Inflammatory macrophage treated with lipopolysaccharide for 4 hours (primary cell): ENCODE measurements at places on chromosomes 3 and 15.

DNA sequence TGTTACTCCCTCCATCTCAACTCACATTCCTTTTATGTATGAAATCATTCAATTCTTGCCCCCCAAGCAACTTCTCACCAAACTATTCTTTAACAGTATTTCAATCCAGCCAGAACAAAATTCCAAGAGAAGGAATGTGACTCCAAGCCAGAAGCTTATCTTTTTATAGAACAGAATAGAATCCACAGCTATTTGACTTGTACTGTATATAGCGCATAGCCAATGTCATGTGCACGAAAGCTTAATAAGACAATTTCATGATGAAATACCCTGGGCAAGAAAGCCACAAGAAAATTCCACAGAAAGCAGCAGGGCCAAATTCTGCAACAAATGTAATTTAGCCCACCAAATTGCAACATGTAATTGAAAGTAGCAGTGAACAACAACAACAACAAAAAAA, 127.6 kb upstream of the UBE2E2 start:
- DNase-seq: peak; percentile 67

GRCh38 chr15:85692873-85693272, 101.9 kb downstream of the KLHL25 start:
- DNase-seq: peak; percentile 16

DNA sequence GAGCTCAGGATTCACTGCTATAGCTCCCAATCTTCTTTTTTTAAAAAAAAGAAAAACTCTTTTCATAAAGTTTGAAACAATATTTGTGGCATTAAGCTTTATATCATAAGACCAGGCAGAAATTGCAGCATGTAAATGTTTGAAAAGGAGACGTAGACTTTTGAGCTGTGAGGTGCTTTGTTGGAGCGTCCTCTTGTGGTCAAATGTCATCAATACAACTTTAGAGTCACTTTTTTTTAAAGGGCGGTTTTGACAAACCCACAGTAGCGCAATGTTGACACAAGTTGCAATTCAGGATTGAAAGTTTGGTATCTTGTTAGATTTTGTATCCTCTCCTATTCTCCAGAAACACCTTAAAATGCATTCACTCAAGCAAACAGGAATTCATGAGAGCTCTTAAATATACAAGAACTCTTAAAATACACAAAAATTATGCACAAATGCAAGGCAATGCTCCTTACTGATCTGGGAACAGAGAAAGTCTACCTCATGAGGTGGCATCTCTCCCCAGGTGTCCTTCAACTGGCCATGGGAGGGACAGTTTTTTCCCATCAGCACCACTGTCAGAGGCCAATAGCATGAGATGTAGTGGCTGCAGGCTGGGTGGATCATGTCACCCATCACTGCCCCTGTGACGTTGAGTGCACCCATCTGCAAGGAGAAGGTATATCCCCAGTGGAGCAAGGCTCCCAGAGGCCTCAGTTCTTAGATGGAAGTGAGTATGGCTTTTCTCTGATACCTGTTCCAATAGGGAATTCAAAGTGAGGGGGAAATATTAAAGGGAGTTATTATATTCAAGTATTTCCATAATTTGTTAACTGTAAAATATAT, 70.7 kb downstream of the ANXA2 start:
- DNase-seq: peak; percentile 61

DNA sequence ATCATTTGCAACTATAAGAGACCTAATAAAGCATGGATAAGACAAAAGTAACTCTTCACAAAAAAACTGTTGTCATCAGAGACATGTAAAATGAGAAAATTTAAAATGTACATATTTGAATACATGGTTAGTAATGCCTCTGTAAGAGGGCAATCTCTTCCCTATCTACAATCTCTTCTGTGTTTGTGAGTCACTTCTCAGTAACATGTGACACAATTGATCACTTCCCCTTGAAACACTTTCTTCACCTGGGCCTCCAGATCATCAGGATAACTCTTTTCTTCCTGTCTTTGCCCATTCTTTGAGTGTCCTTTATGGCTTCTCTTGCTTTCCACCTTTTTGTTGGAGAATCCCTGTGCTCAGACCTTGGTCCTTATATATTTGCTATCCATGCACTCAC, 50.4 kb downstream of the TFDP2 start:
- DNase-seq: peak; percentile 50

DNA sequence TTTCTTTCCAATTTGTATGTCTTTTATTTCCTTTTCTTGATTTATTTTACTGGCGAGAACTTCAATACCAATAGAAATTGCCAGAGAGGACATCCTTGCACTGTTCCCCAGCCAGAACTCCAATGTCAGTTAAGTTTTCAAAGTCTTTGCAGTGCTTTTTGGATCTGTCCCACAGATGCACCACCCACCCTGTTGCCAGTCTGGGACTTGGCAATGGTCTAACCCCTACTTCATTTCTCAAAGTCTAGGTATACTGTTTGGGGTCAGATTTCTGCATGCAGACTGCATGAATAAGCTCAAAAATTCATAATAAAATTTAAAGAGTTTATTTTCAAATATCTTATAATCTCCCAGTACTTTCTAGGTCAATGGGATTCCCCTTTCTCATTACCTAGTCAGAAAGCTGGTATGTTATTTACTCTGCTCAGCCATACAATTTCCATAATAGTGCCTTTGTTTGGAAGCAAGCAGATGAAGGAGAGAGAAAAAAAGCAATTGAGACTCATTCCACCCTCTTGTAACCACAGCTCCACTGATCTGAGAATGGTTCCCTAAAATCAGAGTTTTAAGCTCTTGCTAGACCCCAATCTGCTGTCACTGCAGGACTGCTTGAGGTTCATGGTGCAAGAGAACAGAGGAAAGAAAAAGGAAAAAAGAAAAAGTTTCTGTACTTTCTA, 125.9 kb upstream of the PLXND1 start:
- no peak for DNase-seq

DNA sequence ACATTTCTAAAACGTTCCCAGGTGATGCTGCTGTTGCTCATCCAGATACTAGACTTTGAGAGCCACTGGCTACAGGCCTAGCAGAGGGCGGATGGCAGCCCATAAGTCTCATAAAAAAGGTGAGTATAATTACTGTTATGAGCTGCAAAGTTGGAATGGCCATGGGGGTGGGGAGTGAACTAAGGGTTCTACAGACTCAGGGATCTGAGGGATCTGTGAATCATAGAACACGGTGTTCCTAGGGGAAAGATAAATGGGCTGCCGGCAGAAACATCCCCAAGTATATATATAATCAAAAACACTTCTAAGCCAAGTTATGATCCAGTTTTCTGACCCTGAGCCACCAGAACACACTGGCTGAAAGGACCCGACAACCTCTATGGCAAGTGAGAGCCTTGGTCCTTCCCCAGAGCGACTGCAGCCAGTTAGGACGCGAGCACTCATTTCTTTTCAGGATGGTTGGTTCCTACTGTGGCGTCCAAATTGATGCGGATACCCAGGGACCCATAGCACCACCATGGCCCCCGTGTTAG, 7.9 kb upstream of the SYNM start:
- no peak for DNase-seq

DNA sequence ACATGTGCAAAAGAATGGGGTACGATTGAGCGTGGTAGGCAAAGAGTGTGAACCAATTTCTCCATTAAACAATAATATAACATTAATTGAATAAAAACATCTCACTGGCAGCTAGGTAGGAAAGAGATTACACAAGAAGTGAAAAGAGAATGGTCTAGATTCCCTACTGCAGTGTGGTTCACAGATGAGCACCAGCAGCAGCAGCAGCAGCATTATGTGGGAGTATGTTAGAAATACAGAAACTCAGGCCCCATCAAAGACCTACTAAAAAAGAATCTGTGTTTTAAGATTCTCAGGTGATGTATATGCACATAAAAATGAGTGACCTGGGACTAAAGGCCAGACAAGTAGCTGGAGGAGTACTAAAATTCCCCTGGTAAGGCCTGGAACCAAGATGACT, 118.2 kb downstream of the ADAM10 start:
- no peak for DNase-seq

- DNase-seq: no peak
Observed at GRCh38 chr3:126393563-126393962, 1.1 kb upstream of the CFAP100 start.

DNA sequence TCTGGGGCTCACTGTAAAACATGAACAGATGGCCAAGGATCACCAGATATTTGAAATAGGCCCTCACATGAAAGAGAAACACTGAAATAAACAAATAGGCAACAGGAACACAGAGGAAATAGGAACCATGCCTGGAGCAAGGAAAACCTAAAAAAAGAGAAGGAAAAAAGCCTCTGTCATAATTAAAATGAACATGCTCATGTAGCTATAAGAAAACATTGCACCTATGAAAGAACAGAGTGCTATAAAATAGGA, 102.4 kb downstream of the RAB11A start:
- DNase-seq: no peak

- no peak for DNase-seq
Observed at GRCh38 chr3:139654637-139655365, 23.0 kb downstream of the NMNAT3 start.

GRCh38 chr3:159787794-159788205, 200.8 kb upstream of the IL12A start:
- no peak for DNase-seq

GRCh38 chr3:153219146-153219545, 57.1 kb downstream of the RAP2B start:
- peak; percentile 42 for DNase-seq

- DNase-seq: peak; percentile 53
Observed at GRCh38 chr3:58058361-58059263, 50.4 kb downstream of the FLNB start.

- DNase-seq: no peak
Observed at GRCh38 chr3:179037351-179037750, 34.3 kb downstream of the ZMAT3 start.

DNA sequence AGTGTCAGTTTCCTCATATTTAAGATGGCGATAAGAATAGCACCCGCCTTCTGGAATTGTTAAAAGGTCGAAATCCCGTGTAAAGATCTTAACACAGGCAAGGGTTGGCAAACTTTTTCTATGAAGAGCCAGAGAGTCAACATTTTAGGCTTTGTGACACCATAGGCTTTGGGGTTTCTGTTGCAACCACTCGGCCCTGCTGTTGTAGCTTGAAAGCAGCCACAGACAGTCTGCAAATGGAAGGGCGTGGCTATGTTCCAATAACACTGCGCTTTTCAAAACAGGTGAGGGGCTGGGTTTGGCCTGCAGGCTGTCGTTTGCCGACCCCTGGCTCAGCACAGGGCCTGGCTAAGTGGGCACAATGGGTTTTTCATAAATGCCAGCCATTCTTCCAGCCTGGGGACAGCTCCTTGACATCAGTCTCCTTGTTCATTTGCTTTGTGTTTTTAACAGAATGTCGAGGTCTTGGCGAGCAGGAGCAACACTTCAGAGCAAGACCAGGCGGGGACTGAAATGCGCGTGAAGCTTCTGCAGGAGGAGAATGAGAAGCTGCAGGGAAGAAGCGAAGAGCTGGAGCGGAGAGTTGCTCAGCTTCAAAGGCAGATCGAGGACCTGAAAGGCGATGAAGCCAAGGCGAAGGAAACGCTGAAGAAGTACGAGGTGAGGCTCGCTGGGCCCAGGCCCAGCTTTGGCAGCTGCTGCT, 75.2 kb upstream of the MYZAP start:
- DNase-seq: no peak

GRCh38 chr3:191253089-191253799, 54.2 kb downstream of the OSTN start:
- DNase-seq: no peak

DNA sequence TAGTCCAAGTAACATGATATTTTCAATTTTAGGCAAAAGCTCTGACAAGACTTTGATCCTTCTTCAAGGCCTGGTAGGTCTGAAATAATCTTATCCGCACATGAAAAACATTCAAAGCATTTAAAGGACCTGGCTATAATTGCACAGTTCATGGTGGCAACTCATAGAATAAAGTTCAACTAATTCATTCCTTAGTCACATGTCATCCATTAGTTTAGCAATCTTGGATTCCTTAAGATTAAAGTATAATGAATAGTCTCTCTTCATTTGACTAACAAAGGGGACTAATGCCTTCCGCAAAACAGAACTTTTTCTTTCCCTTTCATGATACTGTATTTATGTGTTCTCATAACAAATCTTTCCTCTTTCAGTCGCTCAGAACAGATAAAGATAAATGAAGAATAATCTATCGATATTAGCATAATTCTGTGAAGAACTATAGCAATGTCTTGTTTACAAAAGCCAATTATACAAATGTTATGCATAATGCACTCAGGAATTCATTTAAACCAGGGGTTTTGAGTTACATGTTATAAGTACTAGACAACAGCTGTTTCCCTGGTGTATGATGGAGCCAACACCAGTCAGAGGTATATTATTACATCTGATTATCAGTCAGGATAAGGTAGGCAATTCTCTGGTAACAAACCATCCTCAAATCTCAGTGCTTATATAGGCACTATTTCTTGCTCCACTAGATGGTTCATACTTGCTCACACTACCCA, 172.5 kb downstream of the POTEB3 start:
- DNase-seq: no peak

- DNase-seq: no peak
Observed at GRCh38 chr15:79332824-79333510, 22.1 kb downstream of the TMED3 start.

DNA sequence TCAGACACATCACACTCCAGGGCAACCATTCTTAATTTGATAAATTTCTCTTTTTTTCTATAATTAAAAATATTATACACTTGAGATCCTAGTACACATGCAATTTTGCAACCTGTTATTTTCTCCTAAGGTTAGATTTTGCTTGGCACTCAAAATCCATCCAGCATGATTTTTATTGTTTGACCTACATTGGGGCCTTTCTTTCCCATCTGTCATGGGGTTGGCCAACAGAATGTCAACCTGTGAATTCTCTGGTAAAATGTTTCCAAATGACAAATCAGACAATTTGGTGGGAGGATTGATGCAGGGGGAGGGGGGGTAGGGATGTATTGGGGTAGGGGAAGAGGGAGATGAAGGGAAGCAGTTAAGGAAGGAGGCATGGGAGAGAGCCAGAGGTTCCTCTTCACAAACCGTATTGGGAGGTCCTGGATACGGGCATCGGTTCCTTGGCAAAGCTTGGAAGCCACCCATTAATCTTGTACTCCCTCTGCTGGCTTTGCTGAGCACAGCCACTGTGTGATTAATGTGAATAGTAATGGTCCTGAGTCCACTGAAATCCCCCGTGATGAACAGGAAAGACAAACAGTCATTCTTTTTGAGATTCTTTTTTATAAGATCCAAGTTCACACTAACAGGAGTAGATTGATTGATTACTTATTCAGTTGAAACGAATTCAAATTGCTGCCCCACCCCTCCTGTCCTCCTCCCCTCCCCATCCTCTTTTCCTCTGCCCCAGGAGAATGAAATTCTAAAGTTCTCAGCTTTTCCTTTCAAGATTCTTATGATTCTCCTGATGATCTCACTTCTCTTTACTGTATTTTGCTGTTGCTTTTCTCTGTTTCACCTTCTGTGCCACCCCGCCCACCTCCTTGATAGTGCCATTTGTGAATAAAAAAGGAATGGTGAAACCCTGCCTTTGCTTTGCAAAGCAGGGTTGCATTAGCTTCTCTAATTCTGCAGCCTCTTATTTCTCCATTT, 82.2 kb upstream of the SLC25A26 start:
- DNase-seq: no peak

DNA sequence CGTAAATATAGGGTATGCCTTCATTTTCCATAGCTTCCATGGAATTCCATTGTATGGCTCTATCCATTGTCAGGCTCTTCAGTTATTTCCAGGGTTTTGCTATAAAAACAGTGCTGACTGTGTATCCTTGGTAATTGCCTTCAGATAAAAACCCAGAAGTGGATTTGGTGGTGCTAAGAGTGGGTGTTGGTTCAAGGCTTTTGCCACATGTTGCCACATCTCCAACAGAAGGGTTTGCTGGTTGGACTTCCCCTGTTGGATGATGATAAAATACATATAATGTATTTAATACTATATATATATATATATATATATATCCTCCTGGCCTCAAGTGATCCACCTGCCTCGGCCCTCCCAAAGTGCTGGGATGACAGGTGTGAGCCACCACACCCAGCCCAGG, 97.8 kb downstream of the FLNB start:
- peak; percentile 9 for DNase-seq
